Stimulated activated CD8-positive, alpha-beta memory T cell treated with anti-CD3 and anti-CD28 coated beads, Interleukin-15, amount 100 ng/mL, for 48 hours (primary cell): ENCODE measurements at places on chromosomes 2 and 18.

DNA sequence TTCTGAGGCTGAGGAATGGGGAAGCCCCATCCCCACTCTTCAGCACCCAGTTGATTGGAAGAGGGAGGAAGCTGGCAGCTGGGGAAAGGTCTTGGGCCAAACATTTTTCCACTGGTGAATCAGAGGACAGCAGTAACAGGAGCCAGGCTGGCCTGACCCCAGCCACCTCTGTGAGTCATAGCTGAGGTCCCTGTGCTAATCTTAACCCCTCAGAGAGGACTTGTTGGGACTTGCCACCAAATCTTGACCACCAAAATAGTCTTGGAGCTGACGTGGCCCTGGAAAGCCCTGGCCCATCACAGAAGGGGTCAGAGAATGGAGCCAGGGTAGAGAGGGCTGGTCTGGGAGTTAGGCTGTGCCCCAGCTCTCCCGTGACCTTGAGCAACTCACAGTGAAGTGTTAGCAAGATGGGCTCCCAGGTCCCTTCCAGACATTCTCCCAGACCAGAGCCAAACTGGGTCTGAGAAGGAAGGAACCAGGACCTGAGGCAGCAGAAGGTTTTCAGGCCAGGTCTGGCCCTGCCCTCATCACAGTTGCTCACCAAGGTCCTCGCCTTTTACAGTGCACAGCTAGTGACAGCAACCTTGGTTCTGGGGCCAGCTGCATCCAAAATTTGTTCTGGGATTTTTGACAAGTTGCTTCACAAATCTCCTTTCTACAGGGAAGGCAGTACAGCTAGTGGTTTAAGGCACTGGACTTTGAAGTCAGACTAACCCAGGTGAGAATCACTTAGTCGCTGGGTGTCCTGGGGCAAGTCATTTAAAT, 266.6 kb downstream of the CYP26B1 start:
- no peak for DNase-seq

- DNase-seq = no peak
Measured at GRCh38 chr2:2164326-2164917, 166.7 kb downstream of the MYT1L start.

- DNase-seq = no peak
Measured at GRCh38 chr18:48581206-48581605, 42.4 kb downstream of the CTIF start.

GRCh38 chr2:191660575-191660974, 17.4 kb upstream of the NABP1 start:
- no peak for DNase-seq

- DNase-seq = no peak
Measured at GRCh38 chr2:25529034-25529433, 144.3 kb downstream of the DTNB start.
